LHCN-M2 (cell line): ENCODE measurements at places on chromosomes 3 and 15. TPM values are rescaled to one million over a fixed set of nuclear protein-coding genes. Genes with fewer than 3 reads are reported as not detected.

GRCh38 chr3:169666376-169667165, 3.1 kb upstream of the MECOM start:
- no peak for DNase-seq

- DNase-seq, result no peak
These were observed 277 bp upstream of the DALRD3 start for GRCh38 chr3:49018707-49019006.

The KCNH8 gene
- not detected in 2 replicates for total RNA-seq

DNA sequence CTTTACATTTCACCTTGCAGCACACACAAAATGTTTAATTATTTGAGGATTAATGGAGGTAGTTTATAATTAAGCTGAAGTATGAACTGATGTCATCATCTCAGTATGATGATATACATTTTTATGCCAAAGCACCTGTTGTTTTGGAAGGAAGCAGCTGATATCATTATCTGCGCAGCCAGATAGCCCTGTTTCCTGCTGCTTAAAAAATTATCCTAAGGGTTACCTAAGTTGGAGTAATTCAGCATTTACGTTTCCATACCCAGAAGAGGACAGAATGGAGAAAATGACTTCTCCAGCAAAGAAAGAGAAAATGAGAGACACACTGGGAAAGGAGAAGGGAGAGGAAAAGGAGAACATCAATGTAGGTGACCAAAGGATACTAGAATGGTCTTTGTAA, 370.3 kb upstream of the PLSCR5 start:
- DNase-seq, result no peak

The TOP2B gene
- 75.8 and 84.7 TPM in 2 replicates for total RNA-seq

The ETFA gene
- total RNA-seq, result 72.8 and 76.8 TPM in 2 replicates

The TUSC7 gene
- total RNA-seq, result not detected in 2 replicates
